Heart right ventricle (tissue), 16 donors: ENCODE measurements at places on chromosomes 5 and 9. TPM values are rescaled to one million over a fixed set of nuclear protein-coding genes. Genes with fewer than 3 reads are reported as not detected.

- no peak for DNase-seq
- no peaks in the 10 kb centered on the region for H3K27me3 ChIP-seq
- no peaks in the 10 kb centered on the region for H3K36me3 ChIP-seq
- H3K4me3 ChIP-seq, result no peak overlapping the region
These were observed 69.3 kb downstream of the SH3RF2 start for GRCh38 chr5:146005723-146006122.

GRCh38 chr9:108087781-108088180 lies 598.2 kb upstream of the KLF4 start:
- H3K27me3 ChIP-seq, result no peaks in the 10 kb centered on the region
- no peak for DNase-seq
- H3K27ac ChIP-seq, result no peak overlapping the region
- H3K4me1 ChIP-seq, result no peaks in the 10 kb centered on the region

The TMOD1 gene
- 197 TPM for total RNA-seq

DNA sequence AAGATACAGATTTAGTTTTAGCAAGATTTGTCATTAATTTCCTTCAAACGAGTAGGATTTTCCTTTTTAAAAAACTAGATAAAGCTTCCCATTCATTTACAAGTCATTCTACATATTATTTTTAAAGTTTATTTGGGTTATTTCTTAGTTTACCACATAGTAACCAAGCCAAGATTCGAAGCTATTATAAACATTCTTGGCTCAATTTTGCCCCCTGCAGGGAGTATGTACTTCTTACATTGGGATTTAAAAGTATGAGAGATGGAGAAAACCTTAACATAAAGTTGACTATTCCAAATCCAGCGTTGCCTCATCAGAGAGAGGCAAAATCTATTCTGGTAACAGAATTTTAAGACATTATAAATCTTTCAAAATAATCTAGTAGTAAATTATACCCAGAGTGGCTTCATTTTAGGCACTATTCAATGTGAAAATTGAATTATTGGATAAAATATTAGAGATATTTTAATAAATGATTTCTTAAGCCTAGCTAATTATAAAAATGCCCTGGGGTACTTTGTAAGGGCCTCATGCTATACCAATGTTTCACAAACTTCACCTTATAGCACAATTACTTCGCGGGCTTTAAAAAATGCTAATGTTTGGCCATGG lies 39.1 kb downstream of the FBN2 start:
- no peaks in the 10 kb centered on the region for H3K4me1 ChIP-seq
- no peak overlapping the region for H3K27ac ChIP-seq
- peak; percentile 17 for DNase-seq
- H3K4me3 ChIP-seq, result no peak overlapping the region
- H3K27me3 ChIP-seq, result no peaks in the 10 kb centered on the region

GRCh38 chr5:52938226-52938625 lies 50.9 kb upstream of the ITGA2 start:
- H3K36me3 ChIP-seq, result peaks cover 10% of the 10 kb centered on the region
- H3K4me3 ChIP-seq, result no peak overlapping the region
- no peak overlapping the region for H3K27ac ChIP-seq
- no peak for DNase-seq

GRCh38 chr9:109561137-109561536 lies 63.0 kb upstream of the PTPN3 start:
- no peaks in the 10 kb centered on the region for H3K36me3 ChIP-seq
- no peaks in the 10 kb centered on the region for H3K4me1 ChIP-seq
- H3K4me3 ChIP-seq, result no peak overlapping the region
- no peak for DNase-seq
- H3K27me3 ChIP-seq, result no peaks in the 10 kb centered on the region

GRCh38 chr9:30718483-30718882 lies 1666.0 kb upstream of the ACO1 start:
- no peaks in the 10 kb centered on the region for H3K4me1 ChIP-seq
- no peaks in the 10 kb centered on the region for H3K27me3 ChIP-seq
- no peak overlapping the region for H3K27ac ChIP-seq
- H3K36me3 ChIP-seq, result no peaks in the 10 kb centered on the region
- no peak for DNase-seq

DNA sequence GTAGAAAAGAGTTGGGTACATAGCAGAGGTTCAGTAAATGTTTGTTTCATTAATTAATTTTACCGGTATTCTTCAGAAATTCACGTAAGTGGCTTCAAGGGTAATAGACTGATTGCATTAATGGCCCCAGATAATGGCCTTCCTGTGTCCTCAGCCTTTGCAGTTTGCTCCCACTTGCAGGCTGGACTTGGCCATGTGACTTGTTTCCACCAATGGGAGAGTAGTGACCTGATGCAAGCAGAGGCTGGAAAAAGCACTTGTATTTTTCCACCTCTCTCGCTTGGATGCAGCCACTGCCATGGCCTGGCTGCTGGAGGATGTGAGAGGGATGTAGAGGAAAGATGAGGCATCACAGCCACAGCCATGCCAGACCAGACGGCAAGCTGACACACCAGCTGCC lies 480.9 kb downstream of the CDK5RAP2 start:
- no peaks in the 10 kb centered on the region for H3K4me1 ChIP-seq
- no peak overlapping the region for H3K4me3 ChIP-seq
- DNase-seq, result no peak

The ADRA1B gene
- 3.5 TPM for total RNA-seq

DNA sequence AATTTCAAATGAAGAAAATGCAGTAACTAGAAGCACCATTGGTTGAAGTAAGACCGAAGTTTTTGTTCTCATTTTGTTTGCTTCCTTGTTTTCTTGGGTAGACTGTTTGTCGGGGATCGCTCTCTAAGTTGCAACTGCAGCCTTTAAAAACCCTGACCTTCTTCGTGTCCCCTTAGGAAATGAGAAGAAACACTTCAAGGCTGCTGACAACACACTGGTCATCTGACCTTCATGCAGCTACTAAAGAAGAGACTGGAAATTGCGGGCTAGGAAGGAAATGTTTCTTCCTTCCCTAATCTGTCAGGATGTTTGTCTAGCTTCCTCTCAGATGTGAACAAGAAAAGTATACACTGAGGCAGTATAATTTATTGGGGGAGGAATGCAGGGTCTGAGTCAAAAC lies 50.7 kb upstream of the CHSY3 start:
- no peak overlapping the region for H3K27ac ChIP-seq
- no peaks in the 10 kb centered on the region for H3K4me1 ChIP-seq
- H3K36me3 ChIP-seq, result no peaks in the 10 kb centered on the region
- H3K4me3 ChIP-seq, result no peak overlapping the region

DNA sequence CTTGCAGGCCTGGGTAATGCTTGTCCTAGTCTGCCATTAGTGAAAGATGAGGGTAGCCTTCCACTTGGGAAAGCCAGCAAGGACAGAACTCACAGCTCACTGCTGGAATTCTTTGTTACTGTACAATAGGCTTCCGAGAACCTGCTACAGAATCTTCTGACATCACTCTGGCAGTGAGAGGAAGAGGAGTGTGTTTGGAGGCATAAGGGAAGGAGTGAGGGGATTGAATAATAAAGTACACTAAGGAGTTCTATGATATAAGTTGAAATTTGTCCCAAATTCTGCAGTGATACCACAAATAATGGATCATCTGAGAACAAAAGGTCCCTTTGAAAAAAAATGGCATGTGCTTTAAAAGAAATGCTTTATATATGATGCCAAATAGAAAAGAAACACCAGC lies at the start of gene SPATA9:
Gene SPATA9 (minus strand): TSS at position 101 of the 400 bp plus-strand sequence. CDS start 137 bp downstream, outside the sequence.
- DNase-seq, result no peak
- no peaks in the 10 kb centered on the region for H3K4me1 ChIP-seq
- no peak within 1 kb of the TSS for H3K4me3 ChIP-seq
- no peaks in the 10 kb centered on the region for H3K27me3 ChIP-seq

The CENPH gene
- 2.4 TPM for total RNA-seq

DNA sequence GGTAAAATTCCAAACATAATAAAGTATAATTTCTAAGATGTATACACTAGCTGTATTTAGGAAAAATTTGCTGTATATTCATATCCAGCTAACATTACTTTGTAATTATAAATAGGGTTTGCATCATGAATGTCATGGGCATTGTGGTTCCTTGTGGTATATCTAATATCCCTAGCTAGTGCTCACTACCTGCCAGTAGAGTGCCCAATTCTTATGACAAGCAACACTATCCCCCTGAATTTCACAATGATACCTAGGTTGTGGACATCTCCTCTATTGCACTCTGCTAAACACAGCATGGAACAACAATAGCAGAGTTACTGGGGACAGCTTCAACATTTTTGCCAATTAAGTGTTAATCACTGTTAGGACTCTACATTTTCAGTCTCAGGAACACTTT lies 1656.5 kb downstream of the EFNA5 start:
- no peaks in the 10 kb centered on the region for H3K36me3 ChIP-seq
- H3K27ac ChIP-seq, result no peak overlapping the region
- H3K27me3 ChIP-seq, result no peaks in the 10 kb centered on the region
- H3K4me3 ChIP-seq, result no peak overlapping the region
- no peak for DNase-seq

DNA sequence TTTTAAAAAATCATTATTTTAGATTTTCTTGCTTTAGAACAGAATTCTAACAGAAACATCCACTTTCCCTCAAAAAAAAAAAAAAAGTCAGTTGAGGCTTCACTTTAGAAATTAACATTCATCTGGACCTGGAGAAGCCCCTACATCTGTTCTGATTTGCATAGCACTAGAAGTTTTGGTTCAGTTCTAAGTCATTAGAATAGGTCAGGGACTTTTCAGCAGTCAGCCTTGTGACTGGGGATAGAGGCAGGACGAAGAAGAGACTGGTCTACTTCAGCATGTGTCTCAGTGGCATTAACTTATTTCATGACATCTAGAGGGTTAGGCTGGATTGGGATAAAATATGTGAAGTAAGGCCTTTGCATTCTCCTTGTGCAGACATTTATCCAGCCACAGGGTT lies 215.8 kb upstream of the DAB2 start:
- no peaks in the 10 kb centered on the region for H3K36me3 ChIP-seq
- no peaks in the 10 kb centered on the region for H3K27me3 ChIP-seq
- no peaks in the 10 kb centered on the region for H3K4me1 ChIP-seq
- H3K4me3 ChIP-seq, result no peak overlapping the region
- no peak overlapping the region for H3K27ac ChIP-seq

GRCh38 chr5:10145923-10146401 lies 103.7 kb downstream of the ATPSCKMT start:
- DNase-seq, result no peak
- H3K27ac ChIP-seq, result no peak overlapping the region
- H3K4me3 ChIP-seq, result no peak overlapping the region
- no peaks in the 10 kb centered on the region for H3K4me1 ChIP-seq
- H3K36me3 ChIP-seq, result no peaks in the 10 kb centered on the region

The ADAMTS6 gene
- 1.8 TPM for total RNA-seq

The PCDHAC1 gene
- total RNA-seq, result 0.07 TPM

The NIPSNAP3A gene
- total RNA-seq, result 20.4 TPM

DNA sequence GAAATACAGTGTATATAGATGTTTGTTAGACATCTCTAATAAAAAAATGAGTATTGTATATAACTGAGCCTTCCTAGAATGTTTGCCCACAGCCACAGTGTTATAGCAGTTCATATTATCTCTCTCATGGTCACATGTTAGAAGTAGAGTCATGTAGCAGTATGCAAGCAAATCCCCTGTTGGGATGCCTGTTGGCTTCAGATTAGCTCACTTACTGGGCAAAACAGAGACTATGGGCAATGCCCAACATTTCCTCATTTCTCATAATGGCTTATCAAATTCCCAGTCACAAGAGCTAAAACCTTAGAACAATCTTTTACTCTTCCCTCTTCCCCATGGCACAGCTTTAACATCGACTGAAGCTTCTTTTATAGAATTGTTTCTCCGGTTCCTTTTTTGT lies 27.0 kb upstream of the PDCD1LG2 start:
- DNase-seq, result no peak
- no peaks in the 10 kb centered on the region for H3K36me3 ChIP-seq
- no peak overlapping the region for H3K27ac ChIP-seq
- H3K4me1 ChIP-seq, result no peaks in the 10 kb centered on the region

- no peak for DNase-seq
- peaks cover 9% of the 10 kb centered on the region for H3K4me1 ChIP-seq
- peak overlapping the region; percentile 63 for H3K27ac ChIP-seq
- H3K36me3 ChIP-seq, result no peaks in the 10 kb centered on the region
- H3K4me3 ChIP-seq, result peak overlapping the region; percentile 56
These were observed 90.7 kb downstream of the PTCH1 start for GRCh38 chr9:95425910-95426551.

The TMC1 gene
- not detected for total RNA-seq

DNA sequence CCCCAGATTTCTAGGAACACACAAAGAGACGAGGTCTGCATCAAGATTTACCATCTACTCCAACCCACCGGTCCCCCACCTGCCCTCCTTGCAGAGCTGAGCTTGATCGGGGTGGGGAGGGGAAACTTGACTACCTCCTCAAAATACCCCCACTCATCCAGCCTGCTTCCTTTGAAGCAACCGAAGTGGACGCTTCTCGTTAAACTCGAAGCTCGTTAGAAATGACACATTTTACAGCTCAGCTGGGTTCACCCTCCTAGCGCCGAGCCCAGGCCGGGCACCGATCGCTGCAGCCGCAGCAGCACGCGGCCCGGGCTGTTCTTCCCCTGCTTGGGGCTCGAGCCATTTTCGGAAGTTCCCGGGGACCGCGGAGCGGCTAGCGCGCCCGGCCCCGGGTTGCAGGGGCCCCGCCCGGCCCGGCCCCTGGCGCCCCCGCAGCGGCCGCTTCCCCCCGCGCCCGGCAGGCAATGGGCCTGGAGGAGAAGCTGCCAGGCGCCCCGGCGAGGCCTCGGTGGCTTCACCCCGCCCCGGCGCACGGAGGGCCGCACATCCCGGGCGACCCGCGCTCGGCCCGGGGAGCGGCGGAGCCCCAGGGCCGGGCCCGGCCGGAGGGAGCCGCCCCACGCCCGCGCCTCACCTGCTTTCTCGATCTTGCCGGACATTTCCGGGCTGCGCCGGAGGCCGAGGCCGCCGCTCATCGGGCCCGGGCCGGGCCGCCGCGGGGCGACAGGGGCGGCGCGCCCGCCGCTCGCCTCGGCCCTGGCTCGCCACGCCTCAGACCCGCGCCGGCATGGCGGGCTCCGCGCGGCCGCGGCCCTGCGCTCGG lies 530 bp downstream of the RAPGEF1 start:
- DNase-seq, result peak; percentile 57
- H3K36me3 ChIP-seq, result no peaks in the 10 kb centered on the region
- H3K27me3 ChIP-seq, result no peaks in the 10 kb centered on the region

The CDH9 gene
- total RNA-seq, result not detected

GRCh38 chr9:65435464-65435863 lies 150.5 kb upstream of the FOXD4L5 start:
- H3K4me1 ChIP-seq, result no peaks in the 10 kb centered on the region
- no peak overlapping the region for H3K27ac ChIP-seq
- no peaks in the 10 kb centered on the region for H3K36me3 ChIP-seq
- no peak overlapping the region for H3K4me3 ChIP-seq

DNA sequence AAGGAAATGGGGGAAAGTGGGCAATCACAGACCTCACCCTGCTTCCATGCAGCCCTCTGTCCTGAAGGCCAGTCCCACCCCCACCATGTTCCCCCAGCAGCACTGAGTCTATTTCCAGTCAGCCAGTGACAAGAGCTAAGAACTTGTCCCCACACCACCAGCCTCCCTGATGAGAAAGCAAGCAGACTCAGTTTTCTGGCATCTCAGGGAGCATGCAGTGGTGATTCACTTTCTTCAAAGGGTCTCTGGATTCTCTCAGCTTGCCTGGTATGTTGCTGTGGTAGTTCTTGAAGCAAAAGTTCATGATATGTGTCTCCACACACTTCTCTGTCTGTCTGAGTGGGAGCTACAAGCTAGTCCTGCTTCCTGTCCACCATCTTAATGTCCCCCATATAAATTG lies 799.9 kb upstream of the TYRP1 start:
- no peak for DNase-seq
- H3K27ac ChIP-seq, result no peak overlapping the region
- H3K4me1 ChIP-seq, result no peaks in the 10 kb centered on the region
- no peak overlapping the region for H3K4me3 ChIP-seq
- H3K27me3 ChIP-seq, result no peaks in the 10 kb centered on the region
